ENCODE measurements at places on chromosomes 12 and 14.

GRCh38 chr14:32967421-32967820 is 28.7 kb downstream of the NPAS3 start:
- no peak for DNase-seq

DNA sequence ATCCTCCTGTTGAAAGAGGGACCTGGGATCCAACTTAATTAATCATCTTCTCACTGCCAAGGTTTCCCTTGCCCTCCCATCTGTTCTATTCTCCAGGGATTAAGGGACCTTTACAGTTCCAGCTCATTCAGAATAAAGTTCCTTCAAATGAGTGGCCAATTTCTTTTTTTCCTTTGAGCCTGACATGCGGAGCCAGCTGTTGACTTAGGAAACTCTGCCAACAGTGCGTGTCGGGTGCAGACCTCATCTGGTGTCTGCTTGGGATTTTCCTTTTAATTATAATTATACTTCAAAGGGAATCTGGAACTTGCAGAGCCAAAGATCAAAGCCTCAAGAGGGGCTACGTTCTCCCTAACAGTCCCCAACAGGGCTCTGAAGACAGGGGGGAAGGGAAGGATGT is 64.8 kb downstream of the CCDC60 start:
- DNase-seq = no peak

- no peak for DNase-seq
Measured at GRCh38 chr14:94532447-94532846, 23.2 kb upstream of the SERPINA12 start.

DNA sequence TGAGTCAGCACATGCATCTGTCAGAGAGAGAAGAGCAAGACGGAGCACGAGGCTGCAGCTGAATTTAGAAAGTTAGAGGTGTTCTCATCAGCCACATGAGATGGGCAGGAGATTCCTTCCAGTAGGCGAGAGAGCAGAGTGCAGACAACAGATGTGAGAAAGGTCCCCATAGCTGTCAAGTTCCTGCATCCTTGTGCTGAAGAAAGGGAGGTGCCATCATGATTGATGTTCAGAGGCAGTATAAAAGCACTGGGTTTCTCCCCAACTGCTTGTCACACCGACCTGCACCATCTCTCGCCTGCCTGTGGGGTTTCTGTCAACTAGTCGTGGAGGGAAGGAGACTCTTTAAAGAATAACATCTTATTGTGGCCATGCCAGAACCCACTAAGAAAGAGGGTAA is at the start of gene MYBPC1:
TSS of gene MYBPC1 (plus strand) at position 272 of the 400 bp plus-strand sequence. CDS start at position 372, 100 bp downstream.
- no peak for DNase-seq

DNA sequence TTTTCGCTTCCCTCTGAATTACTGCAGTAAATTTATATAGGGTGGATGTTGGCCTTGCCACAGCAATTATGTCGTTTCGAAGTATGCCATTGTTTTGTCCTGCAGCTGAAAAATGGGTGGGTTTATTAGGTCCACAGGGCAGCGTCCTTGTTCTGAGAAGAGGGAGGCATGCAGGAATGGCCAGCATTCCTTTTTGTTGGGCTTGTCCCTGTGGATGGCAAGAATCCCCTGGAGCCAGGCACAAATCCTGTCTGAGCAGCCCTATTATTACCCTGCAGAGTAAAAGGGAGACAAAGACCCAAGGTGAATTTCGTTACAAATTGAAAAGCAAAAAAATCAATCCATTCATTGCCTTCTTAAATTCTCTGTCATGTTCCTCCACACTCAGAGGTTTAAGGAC is 88.1 kb downstream of the CHST11 start:
- DNase-seq = no peak

- no peak for DNase-seq
Measured at GRCh38 chr12:42741771-42742510, 152.4 kb upstream of the PRICKLE1 start.

DNA sequence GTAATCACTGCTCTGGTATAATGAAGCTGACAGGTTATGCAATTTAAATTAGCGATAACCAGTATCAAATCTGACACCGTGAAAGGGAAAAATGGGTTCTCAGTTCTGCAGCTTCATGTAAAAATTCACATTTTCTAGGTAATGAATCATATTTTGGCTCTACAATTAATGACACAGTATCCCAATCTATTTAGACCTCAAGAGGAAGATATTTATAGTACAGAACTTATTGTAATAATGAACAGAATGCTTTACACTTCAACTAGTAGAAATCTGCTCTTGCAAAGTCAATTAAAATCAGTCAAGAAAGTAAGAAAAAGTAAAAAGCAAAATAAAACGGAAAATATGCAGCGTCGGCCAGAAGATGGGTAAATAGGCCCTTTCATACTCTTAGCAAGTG is 24.3 kb downstream of the SEL1L start:
- no peak for DNase-seq

GRCh38 chr14:63257299-63257698 is 53.1 kb downstream of the RHOJ start:
- no peak for DNase-seq

DNA sequence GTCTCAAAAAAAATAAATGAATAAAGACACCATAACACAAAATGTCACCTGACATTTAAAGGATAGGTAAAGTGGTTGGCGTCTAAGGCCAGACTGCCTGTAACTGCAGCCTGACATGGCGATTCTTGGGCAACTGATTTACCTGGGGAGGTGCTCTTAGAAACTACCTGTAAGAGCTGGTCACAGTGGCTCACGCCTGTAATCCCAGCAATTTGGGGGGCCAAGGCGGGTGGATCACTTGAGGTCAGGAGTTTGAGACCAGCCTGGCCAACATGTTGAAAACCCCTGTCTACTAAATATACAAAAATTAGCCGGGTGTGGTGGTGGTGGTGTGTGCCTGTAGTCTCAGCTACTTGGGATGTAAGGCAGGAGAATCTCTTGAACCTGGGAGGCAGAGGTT is 8.4 kb downstream of the RPL6 start:
- DNase-seq = no peak

DNA sequence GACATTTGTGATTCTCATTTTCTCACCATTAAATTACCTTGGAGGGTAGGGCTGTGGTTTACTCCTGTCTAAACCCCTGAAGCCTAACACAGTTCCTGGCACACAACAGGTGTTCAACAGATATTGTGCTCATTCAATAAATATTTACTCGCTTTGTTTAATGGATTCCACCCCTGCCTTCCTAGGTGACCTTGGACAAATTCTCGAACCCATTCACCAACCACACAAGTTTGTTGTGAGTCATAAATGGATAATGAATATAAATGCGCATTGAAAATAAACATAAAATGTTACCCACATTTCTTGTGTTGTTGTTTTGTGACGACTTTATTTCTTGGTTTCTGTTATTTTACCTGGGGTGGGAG is 362 bp upstream of the TSFM start:
- DNase-seq = no peak

DNA sequence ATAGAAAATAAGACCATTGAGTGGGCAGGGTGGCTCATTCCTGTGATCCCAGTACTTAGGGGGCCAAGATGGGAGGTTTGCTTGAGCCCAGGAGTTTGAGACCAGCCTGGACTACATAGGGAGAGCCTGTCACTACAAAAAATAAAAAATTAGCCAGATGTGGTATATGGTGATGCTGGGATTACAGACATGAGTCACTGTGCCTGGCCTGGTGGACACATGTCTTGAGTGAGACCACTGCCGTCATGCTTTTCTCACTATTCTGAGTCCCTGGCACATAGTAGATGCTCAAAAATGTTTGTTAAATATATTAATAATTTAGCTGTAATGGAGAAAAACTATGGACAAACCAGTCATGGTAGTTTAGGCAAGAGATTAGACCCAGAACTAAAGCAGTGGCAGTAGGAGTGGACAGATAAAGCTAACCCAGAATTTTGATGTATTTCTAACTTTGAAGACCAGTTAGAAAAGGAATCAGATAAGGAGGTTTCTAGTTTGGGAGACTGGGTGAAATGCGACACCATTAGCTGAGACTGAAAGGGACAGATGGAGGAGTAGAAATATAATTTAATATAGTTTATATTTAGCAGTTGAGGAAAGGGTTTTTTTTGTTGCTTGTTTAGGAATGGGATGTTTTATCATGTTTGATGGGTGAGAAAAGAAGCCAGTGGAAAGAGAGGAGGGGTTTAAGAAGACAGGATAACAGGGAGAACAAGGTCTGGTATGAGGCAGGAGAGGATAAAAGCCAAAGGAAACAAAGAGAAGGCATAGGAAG is 7.4 kb upstream of the PTGES3 start:
- DNase-seq = no peak

DNA sequence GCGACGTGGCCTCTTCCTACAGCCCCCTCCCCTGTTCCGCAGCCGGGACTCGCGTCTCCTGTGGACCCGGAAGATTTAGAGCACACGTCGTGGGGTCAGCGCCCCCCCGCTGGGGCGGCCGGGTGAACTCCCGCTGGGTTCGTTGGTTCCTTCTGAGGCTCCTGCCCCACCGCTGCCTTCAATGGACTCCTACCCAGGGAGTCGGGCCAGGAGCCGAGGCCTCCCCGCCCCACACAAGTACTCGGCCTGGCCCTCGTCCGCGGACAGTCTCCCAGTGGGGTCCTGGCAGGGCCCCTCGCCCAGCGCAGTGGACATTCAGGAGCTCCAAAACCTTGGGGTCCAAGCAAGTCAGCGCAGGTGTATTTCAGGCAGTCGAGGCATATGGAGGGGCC is 1.2 kb downstream of the MMP17 start:
- no peak for DNase-seq
